Large intestine (tissue), 12 donors: ENCODE measurements at places on chromosomes 4 and X. TPM values are rescaled to one million over a fixed set of nuclear protein-coding genes. Genes with fewer than 3 reads are reported as not detected.

DNA sequence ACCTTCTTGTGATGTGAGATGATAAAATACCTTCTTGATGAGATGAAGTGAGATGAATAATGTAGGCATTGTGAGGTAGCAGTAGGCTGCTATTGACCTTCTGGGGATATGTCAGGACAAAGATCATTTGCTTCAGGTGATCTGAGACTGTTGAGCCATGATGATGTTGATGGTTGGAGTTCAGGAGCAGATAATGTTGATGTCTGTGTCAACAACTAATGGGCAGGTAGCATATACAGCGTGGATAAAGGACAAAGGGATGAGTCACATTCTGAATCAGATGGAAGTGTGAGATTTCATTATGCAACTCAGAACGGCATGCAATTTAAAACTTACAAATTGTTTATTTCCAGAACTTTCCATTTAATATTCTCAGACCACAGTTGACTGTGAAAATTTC, 57.3 kb downstream of the RAP1GDS1 start:
- H3K4me1 ChIP-seq: no peaks in the 10 kb centered on the region
- H3K4me3 ChIP-seq: no peak overlapping the region
- H3K27me3 ChIP-seq: no peaks in the 10 kb centered on the region
- DNase-seq: no peak
- H3K36me3 ChIP-seq: no peaks in the 10 kb centered on the region
- no peak overlapping the region for H3K27ac ChIP-seq

GRCh38 chr4:16225167-16225862, 956 bp downstream of the TAPT1 start:
- H3K27ac ChIP-seq: peak overlapping the region; percentile 38
- no peaks in the 10 kb centered on the region for H3K36me3 ChIP-seq

Gene HERC5
- 2.7 TPM for polyA plus RNA-seq

Gene ZIC3
- not detected for polyA plus RNA-seq

Gene TMEM255A
- polyA plus RNA-seq: 1.6 TPM

GRCh38 chr4:55435141-55435841, 39.5 kb downstream of the TMEM165 start:
- peak overlapping the region; percentile 9 for H3K27ac ChIP-seq
- H3K27me3 ChIP-seq: no peaks in the 10 kb centered on the region
- peak; percentile 38 for DNase-seq
- H3K4me1 ChIP-seq: peaks cover 12% of the 10 kb centered on the region
- H3K4me3 ChIP-seq: no peak overlapping the region

DNA sequence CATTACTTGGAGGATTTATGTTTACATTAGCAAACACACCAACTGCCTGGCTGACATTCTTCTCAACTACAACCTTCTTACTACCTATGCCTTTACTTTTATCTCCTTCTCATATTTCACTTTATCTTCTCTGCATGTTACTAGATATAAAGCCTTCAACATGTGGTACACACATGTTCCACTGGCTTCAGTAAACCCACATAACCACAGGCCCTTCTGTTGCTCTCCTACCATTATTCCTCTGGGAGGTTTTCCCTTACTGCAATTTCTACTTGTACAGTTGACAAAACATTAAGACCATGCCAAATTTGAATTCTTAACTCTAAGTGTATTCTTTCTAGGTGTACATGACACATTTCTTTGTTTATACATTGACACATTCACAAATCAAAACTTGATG, 133.1 kb downstream of the ARAP2 start:
- H3K4me1 ChIP-seq: no peaks in the 10 kb centered on the region
- H3K27ac ChIP-seq: no peak overlapping the region
- H3K4me3 ChIP-seq: no peak overlapping the region
- H3K27me3 ChIP-seq: no peaks in the 10 kb centered on the region

Gene BEX5
- polyA plus RNA-seq: 10.4 TPM

GRCh38 chr4:135382280-135382959, 1180.8 kb upstream of the PABPC4L start:
- H3K27me3 ChIP-seq: no peaks in the 10 kb centered on the region
- H3K4me3 ChIP-seq: no peak overlapping the region
- no peaks in the 10 kb centered on the region for H3K4me1 ChIP-seq
- no peak for DNase-seq

- no peaks in the 10 kb centered on the region for H3K4me1 ChIP-seq
- H3K27me3 ChIP-seq: no peaks in the 10 kb centered on the region
- H3K27ac ChIP-seq: no peak overlapping the region
- H3K36me3 ChIP-seq: no peaks in the 10 kb centered on the region
- no peak for DNase-seq
These were observed 155.0 kb upstream of the ANKRD50 start for GRCh38 chr4:124867536-124867935.

Gene NSUN7
- 19.9 TPM for polyA plus RNA-seq

- DNase-seq: peak; percentile 80
- peak overlapping the region; percentile 71 for H3K27ac ChIP-seq
- peaks cover 48% of the 10 kb centered on the region for H3K4me1 ChIP-seq
- H3K27me3 ChIP-seq: no peaks in the 10 kb centered on the region
- no peaks in the 10 kb centered on the region for H3K36me3 ChIP-seq
These were observed 74.5 kb upstream of the BOD1L1 start for GRCh38 chr4:13701937-13702446.

DNA sequence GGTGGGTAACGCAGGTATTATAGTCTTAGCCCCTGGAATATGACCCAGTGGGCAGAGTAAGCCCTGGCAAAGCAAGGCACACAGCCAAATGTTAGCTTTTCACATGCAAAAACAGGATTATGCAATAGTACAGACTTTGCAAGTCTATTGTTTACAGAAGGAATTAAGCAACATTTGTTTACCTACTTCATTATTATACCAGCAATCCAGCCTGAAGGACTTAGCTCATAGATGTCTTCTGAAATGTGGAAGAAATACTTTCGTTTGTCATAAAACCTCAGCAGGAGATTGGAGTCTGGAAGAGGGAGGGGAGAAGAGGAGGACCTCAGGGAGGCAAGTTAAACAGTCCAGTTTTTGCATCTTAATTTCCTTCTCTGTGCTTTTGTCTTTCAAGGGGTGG, 226.7 kb upstream of the CENPE start:
- no peak overlapping the region for H3K27ac ChIP-seq
- no peaks in the 10 kb centered on the region for H3K36me3 ChIP-seq
- no peak overlapping the region for H3K4me3 ChIP-seq
- no peak for DNase-seq
- H3K4me1 ChIP-seq: no peaks in the 10 kb centered on the region

DNA sequence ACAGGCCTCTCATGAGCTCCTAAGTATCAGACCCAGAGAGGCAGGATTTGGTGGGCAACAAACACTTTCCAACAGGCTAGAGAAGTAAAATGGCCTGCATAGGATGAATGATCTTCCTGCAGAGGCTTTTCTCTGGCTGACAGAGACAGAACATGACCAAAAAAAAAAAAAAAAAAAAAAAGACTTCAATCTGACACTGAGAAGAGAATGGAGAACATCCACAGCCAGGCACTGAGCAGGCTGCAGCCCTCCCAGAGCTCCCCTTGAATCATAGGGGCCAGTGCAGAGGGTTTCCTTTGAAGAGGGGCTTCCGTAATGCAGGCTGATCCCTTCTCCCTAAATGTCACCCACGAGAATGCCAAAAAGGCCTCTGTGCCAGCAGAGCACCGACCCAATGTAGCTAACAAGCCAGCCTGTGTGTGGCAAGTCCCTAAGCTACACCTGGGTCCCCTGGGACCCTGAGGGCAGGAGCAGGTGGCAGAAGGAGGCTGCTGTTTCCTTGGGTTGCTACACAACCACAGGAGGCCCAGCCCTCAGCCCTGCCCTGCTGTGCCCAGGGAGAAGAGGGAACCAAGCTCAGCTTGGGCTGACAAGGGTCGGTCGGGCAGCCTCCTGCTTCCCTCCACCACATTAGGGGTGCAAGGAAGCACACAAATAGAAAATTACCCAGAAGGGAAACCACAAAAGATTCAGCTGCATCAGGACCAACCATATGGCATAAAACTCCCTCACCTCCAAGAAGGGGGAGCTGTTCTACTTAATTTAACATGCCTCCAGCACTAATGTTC, 55.6 kb downstream of the MAP7D2 start:
- H3K27ac ChIP-seq: no peak overlapping the region
- no peaks in the 10 kb centered on the region for H3K36me3 ChIP-seq
- H3K4me1 ChIP-seq: no peaks in the 10 kb centered on the region
- H3K27me3 ChIP-seq: no peaks in the 10 kb centered on the region
- no peak for DNase-seq

Gene TRIM2
- polyA plus RNA-seq: 105 TPM

Gene SLC9B1
- 1.0 TPM for polyA plus RNA-seq

DNA sequence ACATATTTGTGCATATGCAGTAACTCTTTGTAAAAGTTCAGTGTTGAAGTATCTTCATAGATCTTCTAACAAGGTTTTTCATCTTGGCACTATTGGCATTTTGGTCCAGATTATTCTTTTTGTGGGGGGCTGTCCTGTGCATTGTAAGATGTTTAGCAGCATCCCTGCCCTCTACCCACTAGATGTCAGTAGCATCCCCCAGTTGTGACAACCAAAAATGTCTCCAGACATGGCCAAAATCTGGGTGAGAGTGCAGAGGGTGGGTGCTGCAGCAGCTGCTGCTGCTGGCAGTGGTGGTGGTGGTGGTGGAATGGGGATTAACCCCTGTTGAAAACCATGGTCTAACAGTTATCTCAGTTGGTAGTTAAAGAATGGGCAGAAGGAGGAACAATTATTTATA, 370.0 kb downstream of the GPAT3 start:
- H3K4me3 ChIP-seq: no peak overlapping the region
- no peak overlapping the region for H3K27ac ChIP-seq
- no peak for DNase-seq

Gene S100G
- 18.2 TPM for polyA plus RNA-seq

DNA sequence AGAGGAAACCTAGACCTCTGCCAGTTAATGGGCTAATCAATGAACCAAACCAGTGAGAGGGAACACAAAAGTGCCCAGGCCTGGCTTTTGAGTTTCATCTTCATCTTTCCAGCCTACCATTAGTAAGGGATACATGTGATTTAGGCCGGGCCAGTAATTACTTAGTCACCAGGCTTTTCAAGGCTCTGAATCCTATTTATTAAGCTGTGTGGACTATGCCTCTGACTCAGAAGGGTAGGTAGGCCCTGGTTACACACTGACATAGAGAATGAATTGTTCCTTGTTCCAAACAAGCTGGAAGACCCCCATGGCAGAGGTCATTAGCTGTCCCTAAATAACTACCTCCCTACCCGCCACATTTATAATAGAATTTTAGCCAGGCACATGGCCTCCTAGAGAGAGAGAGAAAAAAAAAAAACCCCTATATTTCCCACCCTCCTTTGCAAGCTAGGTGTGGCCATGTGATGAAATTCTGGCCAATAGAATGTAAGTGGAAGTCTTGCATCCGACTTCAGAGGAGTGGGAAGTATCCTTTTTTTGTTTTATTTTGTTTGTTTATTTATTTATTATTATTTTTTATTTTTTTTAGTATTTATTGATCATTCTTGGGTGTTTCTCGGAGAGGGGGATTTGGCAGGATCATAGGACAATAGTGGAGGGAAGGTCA, 112.3 kb upstream of the BCOR start:
- no peak for DNase-seq
- H3K27ac ChIP-seq: no peak overlapping the region
- H3K36me3 ChIP-seq: no peaks in the 10 kb centered on the region
- H3K27me3 ChIP-seq: no peaks in the 10 kb centered on the region
- no peaks in the 10 kb centered on the region for H3K4me1 ChIP-seq
- H3K4me3 ChIP-seq: no peak overlapping the region

GRCh38 chr4:5366421-5366820, 315.1 kb downstream of the STK32B start:
- H3K4me1 ChIP-seq: no peaks in the 10 kb centered on the region
- H3K27ac ChIP-seq: no peak overlapping the region
- no peaks in the 10 kb centered on the region for H3K27me3 ChIP-seq
- DNase-seq: no peak
- no peaks in the 10 kb centered on the region for H3K36me3 ChIP-seq
- H3K4me3 ChIP-seq: no peak overlapping the region

DNA sequence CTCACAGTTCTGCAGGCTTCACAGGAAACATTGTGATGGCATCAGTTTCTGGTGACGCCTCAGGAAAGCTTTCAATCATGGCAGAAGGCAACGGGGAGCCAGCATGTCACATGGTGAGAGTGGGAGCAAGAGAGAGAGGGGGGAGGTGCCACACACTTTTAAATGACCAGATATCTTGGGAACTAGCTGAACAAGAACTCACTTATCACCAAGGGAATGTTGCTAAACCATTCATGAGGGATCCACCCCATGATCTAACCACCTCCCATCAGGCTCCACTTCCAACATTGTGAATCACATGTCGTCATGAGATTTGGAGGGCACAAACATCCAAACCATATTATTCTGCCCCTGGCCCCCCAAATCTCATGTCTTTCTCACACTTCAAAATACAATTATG, 43.3 kb upstream of the GPR173 start:
- H3K4me3 ChIP-seq: no peak overlapping the region
- no peak overlapping the region for H3K27ac ChIP-seq
- DNase-seq: peak; percentile 17
- H3K36me3 ChIP-seq: no peaks in the 10 kb centered on the region
- H3K4me1 ChIP-seq: no peaks in the 10 kb centered on the region
- peaks cover 4% of the 10 kb centered on the region for H3K27me3 ChIP-seq

Gene SLC10A7
- polyA plus RNA-seq: 8.5 TPM

Gene SLC25A5
- polyA plus RNA-seq: 559 TPM

DNA sequence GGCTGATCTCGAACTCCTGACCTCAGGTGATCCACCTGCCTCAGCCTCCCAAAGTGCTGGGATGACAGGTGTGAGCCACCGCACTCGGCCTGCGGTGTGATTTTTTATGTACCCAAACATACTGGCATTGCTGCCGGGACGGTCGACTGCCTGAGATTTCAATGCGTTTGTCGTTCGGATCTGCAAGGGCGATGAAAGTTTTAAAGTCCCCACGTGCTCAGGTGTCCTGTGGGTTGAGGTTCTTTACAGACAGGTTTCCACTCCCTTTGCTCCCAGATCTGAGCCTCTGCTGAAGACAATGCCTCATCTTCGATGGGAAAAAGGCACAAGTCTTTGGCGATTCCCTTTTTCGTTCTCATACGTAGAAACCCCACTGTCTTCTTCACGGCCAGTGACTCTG, 78.1 kb upstream of the SHOX start:
- H3K27ac ChIP-seq: no peak overlapping the region
- H3K27me3 ChIP-seq: no peaks in the 10 kb centered on the region
- no peaks in the 10 kb centered on the region for H3K4me1 ChIP-seq
- H3K4me3 ChIP-seq: no peak overlapping the region
- DNase-seq: no peak
